ENCODE measurements at places on chromosomes 6 and 20. TPM values are rescaled to one million over a fixed set of nuclear protein-coding genes. Genes with fewer than 3 reads are reported as not detected.
A peak's percentile ranks its signal among the peaks of the same experiment; 100 is the strongest.

DNA sequence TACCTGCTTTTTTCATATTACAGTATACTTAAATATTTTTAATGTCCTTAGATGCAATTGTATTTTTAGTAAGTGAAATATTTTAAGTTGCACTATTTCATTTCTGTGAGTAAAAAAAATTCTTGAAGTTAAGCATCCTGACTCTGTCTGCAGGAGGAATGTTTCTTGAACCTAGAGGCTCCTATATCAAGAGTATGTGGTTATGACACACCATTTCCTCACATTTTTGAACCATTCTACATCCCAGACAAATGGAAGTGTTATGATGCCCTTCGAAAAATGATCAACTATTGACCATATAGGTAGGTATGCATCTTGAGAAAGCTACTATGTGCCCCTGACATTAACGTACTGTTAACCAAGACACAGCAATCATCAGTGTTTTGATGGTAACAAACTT lies 237.0 kb downstream of the BCKDHB start:
- no peak for DNase-seq

DNA sequence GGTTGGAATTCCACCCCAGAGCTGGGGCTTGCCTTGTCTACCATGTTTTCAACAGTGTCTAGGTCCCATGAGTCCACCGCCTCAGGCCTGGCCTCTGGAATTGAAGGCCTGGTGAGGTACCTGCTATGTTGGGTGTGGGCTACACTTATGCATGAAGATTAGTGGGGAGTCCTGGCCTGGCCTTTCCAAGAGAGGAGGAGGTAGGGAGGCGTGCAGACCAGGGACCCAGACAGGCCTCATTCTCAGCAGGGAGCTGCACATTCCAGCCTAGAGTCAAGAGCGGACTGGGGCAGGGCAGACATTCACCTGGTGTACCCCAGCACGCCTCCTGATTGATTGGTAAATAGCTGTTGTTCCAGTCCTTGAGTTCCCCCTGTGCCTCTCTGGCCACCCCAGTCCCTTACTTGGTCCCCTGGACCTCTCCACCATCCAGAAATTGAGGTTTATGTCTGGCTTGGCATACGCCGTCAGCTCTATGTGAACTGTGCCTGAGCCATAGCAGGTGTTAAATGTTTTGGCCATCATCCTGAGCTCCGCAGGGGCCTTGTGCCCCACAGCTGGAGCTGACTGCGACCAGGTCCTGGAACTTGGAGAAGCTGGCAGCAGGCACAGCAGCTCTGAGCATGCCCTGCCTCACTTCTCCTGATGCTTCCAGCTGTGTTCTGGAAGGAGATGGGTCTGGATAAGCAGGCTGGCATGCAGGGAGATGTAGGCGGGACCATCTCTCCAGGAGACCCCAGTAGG lies 8.2 kb upstream of the VEGFA start:
- DNase-seq = no peak

- DNase-seq = no peak
Measured at GRCh38 chr6:14858808-14859207, 387.1 kb upstream of the JARID2 start.

GRCh38 chr6:90413867-90414266 lies 117.2 kb upstream of the BACH2 start:
- DNase-seq = peak; percentile 79

DNA sequence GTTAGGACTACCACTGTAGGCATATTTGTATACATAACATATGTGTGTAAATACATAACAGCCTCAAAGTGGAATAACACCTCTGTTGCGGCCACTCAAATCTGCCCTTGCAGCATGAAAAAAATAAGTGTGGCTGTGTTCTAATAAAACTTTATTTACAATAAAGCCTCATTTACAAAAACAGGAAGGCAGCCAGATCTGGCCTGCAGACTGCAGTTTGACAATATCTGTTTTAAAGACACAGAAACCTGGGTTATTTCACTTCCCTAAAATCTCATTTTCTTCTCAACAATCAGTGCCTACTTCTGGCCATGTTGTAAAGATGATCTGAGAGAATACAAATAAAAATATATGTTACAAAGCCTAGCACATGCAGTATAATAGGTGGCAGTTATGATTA lies 53.9 kb upstream of the SCML4 start:
- DNase-seq = no peak

DNA sequence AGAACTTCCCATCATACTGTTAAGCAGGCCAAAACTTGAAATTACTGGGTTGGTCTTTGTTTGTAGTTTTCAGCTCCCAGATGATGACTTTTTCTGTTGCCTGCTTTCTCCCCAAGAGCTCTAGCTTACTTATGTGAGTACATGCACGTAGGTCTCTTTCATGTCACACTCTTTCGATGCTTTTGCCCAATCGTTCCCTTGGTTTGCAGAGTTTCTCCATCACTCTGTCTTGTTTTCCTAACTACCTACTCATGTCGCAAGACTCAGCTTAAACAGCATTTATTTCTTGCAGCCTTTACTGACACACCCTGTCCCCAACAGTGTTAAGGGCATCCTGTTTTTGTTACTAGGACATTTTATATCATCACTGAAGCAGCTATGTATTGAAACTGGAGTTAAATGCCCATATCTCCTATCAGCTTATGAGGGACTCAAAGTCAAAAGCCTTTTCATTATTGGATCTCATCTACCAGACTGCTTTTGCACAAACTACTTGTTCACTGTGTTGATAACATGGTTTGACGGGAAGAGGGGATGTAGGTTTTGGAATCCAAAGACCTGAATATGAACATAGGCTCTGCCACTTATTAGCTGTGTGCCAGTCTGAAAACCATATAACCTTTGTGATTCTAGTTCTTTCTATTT lies 2.9 kb downstream of the ARG1 start:
- DNase-seq = no peak

DNA sequence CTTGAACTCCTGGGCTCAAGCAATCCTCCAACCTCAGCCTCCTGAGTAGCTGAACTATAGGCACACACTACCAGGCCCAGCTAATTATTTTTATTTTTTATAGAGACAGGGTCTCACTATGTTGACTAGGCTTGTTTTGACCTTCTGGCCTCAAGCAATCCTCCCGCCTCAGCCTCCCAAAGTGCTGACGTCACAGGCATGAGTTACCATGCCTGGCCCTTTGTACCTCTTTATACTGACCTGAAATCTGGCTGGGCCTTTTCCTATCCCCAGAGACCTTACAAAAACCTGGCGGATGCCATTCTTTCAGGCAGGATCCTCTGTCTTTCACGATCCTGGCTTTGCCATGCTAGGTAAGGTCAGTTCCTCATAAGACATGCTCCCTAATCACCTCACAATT lies 11.5 kb downstream of the WFDC3 start:
- no peak for DNase-seq

DNA sequence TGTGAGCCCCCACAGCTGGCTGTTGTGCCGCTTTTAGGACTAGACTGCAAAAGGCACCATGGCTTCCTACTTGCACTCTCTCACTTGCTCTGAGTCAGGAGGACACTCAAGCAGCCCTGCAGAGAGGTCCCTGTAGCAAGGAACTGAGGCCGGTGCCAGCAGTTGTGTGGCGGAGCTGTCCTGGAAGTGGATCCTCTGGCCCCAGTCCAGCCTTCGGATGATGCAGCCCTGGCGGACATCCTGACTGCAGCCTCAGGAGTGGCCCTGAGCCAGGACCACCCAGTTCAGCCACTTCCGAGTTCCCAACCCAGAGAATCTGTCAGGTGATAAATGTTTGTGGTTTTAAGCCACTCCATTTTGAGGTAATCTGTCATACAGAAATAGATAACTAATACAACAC lies 17.5 kb downstream of the CTCFL start:
- no peak for DNase-seq

- no peak for DNase-seq
Measured at GRCh38 chr20:5544712-5545111, 205.5 kb upstream of the SHLD1 start.

DNA sequence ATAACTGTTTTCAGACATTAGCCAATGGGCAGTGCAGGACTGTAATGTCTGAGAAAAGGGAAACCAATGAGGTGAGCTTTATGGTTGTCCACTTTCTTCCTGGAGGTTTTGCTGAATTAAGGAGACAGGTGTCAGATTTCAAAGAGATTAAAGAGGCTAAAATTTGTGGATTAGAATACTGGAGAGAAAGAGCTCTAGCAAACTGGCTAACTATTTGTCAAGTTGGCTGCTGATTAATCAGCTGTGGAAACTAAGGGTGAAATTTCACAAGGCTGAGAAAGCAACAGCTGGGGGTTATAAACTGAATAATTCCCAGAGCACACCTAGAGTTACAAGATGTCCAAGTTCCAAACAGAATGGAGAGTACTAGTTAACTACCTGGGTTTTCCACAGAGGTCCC lies 198.9 kb downstream of the TBC1D32 start:
- DNase-seq = no peak

DNA sequence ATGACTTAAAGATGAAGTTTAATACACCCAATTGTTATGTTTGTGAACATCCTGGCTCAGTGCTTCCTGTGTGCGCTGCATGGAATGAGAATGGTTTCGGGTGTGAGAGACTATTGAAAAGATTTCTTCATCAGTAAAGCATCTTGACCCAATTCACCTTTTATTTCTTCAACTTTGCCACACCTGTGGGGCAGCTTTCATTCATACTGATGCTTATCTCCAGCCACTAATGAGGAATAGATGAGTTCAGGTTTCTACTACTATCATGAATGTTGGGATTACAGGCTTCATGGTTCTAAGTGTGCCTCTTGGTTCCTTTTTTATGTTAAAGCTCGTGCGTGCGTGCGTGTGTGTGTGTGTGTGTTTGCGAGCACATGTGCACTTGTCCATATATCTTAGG lies 373.7 kb upstream of the SOX4 start:
- DNase-seq = no peak

DNA sequence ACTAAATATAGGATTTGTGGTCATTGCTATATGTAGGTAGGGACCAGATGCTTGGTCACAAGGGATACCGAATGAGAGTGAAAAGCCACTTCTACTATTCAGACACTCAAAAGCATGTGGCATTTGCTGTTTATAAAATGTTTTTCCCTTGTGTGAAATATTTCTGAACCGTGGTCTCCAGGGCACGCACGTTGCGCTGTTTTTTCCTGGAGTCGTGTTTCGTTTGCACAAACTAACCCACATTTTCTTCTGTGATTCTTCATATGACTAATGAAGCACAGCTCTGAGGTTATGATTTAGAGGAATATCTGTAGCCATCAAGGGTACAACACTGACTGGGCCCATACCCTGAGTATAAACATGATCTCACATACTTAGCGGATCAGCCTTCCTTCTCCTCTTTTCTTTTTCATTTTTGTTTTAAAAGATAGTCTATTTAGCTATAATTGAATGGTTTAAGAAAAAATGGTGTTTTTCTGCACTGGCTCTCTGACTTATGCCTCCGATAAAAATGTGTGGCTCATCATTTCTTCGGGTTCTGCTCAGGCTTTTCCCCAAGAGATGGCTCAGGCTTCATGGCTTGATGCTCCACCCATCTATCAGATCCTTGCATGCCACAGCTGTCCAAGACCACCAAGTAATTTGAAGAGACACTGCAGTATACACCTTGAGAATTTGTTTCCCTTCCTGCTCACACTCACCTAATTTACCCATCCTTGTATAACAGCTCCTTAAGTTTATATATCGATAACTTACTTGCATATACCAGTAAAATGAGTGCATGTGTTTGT lies 59.9 kb upstream of the HBS1L start:
- DNase-seq = no peak

DNA sequence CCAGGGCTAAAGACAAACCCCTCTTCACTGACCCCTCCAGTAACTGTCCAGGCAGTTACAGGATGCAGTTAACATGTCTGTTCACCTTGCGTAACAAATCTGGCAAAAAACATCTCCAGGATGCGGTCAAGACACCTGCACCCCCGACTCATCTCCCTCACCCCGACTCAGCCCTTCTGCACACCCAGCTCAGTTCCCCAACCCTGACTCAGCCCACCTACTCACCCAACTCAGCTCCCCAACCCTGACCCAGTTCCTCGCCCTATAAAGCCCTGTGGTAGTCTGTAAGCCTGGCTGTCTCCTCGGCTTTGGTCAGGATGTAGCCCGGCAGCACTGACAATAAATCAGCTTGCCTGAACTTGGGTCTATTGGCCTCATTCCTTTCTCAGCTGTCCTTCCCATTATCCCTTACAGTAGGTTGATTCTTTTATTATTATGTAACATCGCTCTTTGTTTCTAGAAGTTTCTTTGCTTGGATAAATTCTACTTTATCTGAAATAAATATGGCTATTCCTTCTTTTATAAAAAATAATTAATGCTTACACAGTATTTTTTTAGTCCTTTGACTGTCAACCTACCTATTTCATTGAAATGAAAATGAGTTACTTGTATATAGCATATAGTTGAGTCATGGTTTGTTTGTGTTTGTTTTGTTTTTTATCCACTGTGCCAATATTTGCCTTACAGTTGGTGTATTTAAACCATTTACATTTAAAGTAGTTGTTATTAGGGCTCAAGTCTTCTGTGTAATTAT lies 12.9 kb upstream of the ADTRP start:
- DNase-seq = no peak

- no peak for DNase-seq
Measured at GRCh38 chr20:8194721-8195120, 62.7 kb downstream of the PLCB1 start.

- DNase-seq = no peak
Measured at GRCh38 chr20:62401331-62401779, 5.7 kb downstream of the CABLES2 start.

GRCh38 chr20:13676682-13677081 lies 38.0 kb upstream of the TASP1 start:
- DNase-seq = no peak

- DNase-seq = no peak
Measured at GRCh38 chr6:142173980-142174379, 26.9 kb downstream of the VTA1 start.

GRCh38 chr6:44050872-44051505 lies 76.3 kb downstream of the MRPL14 start:
- DNase-seq = no peak

DNA sequence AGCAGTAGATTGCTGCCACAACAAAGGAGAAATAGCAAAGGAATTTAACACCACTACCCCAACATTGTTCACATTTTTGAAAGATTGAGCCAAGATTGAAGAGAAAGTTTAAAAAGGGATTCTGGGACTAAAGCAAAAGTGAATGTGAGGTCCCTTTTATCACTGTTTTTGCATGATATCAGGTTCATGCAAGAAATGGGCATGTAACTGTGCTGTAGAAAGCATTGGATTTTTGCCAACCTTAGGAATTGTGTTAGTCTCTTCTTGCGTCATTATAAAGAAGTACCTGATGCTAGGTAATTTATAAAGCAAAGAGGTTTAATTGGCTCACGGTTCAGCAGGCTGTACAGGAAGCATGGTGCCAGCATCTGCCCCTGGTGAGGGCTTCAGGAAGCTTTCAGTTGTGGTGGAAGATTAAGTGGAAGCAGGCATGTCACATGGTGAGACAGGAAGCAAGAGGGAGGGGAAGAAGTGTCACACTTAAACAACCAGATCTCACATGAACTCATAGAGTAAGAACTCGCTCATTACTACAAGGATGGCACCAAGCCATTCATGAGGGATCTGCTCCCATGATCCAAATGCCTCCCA lies 4.6 kb upstream of the GJB7 start:
- DNase-seq = no peak

GRCh38 chr6:67759001-67759400 lies 876.1 kb upstream of the ADGRB3 start:
- DNase-seq = no peak

Gene CEP85L
- total RNA-seq = 27.9 TPM

Gene RAET1G
- total RNA-seq = not detected

Gene EDN1
- total RNA-seq = not detected

Gene VWA7
- total RNA-seq = 1.4 TPM

Gene RBPJL
- 0.13 TPM for total RNA-seq

Gene TMEM242
- total RNA-seq = 10.1 TPM

Gene TOP1
- total RNA-seq = 121 TPM

Gene SPDEF
- total RNA-seq = 0.13 TPM

Gene HBS1L
- 92.3 TPM for total RNA-seq

Data from activated T-cell treated with anti-CD3 and anti-CD28 coated beads, Interleukin-2, amount 50 U/mL, for 4 hours (primary cell).